ENCODE measurements at places on chromosomes 2 and 18.

DNA sequence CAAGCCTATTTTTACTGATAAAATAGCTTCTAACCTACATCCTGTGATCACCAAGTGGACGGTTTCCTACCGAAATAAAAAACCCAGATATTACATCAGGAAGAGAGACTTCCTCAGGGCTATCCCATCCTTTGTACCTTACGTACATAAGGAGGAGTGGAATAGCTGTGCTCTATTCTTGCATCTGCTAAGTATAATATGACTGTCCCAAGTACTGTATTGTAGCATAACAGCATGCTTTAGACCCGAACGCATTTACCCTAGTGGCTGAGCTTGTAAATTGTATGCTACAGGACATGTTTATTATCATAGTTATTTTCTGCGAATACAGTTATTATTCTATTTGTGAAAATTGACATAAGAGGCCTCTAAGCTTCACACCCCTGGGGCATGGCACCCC lies 302.4 kb downstream of the CLIP4 start:
- no peak for DNase-seq

DNA sequence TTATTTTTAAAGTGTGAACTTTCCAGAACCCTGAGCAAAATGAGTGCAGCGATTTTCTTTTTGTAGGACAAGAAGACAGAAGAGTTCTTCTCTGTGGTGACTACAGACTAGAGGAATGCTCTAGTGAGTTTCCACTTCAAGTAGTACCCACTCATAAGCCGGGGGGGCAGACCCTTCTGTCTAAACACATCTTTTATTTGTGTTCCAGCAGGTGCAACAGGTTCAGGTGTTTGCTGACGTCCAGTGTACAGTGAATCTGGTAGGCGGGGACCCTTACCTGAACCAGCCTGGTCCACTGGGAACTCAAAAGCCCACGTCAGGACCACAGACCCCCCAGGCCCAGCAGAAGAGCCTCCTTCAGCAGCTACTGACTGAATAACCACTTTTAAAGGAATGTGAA lies 25.2 kb downstream of the PTRHD1 start:
- DNase-seq, result no peak

DNA sequence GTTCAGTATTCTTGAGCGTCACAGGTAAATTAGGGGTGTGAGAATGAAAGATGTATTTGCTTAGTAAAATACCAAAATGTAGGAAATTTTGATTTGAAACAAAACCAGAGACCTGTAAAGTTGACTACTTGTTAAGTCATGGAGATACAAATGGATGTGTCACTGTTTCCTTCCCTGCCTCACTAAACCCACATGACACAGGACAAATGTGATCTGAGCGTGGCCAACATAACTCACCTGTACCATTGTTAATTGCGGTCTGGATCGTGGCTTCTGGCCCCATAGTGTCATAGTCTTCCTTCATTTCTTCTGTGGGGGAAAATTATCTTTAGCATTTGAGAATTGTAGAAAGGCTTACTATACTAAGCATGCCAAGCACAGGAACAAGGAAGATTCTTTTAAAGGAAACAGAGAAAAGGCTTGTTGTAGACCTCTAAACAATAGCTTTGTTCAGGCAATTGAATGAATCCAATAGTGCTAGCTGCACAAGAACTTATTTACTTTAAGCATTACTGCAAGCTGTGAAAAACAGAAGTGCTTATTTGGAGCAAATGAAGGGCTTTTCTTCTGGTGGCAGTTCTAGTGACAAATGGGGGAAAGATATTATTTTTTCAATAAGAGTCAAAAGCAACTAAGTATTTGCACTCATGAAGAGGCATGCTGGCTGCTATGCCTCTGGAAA lies 95.2 kb downstream of the ZEB2 start:
- no peak for DNase-seq

GRCh38 chr2:20519309-20519708 lies 72.4 kb downstream of the RHOB start:
- no peak for DNase-seq

GRCh38 chr18:54134053-54134452 lies 90.4 kb downstream of the MBD2 start:
- no peak for DNase-seq

DNA sequence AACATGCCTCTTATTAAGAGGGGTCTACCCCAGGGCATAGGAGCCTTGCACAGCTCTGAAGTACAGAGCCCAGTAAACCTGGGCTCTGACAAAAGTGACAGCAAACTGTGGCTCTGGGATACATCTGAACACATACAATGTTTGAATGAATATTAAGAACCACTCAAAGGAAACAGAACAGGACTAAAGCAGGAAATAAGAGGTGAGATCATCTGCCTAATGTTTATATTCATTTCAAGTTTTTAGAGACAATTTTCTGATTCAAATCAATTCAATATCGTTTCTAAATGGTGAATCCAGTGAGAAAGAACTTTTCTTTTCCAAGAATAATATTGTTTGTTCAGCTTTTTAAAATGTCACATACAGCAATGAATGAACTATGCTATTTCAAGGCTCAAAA lies 136.7 kb upstream of the CAVIN2 start:
- DNase-seq, result no peak

DNA sequence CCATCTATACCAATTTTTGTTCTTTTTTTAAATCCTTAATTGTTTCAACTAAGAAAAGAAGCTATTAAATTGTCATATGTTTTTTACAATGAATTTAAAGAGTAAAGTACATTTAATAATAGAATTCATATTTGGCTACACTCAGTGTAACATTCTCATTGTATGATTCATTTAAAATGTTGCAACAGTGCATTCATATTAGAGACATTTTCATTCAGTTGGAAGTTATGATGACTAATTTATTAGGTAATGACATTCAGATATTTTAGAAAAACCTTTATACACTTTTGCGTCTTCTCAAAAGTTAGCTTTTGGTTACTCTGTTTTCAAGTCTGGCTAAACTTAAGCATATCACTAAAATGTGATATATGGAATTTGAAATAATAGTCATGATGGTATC lies 887.5 kb upstream of the NRXN1 start:
- DNase-seq, result no peak

DNA sequence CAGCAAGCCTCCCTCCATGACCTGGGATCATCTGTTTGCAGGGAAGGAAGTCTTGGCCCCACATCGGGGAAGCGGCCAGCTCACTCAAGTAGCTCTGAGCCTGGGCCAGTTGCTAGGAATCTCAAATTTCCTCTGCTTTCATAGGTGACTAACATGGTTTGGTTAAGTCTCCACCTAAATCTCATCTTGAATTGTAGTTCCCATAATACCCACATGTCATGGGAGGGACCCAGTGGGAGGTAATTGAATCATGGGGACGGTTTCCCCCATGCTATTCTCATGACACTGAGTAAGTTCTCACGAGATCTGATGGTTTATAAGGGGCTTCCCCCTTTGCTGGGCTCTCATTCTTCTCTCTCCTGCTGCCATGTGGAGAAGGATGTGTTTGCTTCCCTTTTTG lies 75.2 kb downstream of the LBH start:
- DNase-seq, result no peak

GRCh38 chr2:20652673-20653575 lies 2.0 kb upstream of the HS1BP3 start:
- no peak for DNase-seq

DNA sequence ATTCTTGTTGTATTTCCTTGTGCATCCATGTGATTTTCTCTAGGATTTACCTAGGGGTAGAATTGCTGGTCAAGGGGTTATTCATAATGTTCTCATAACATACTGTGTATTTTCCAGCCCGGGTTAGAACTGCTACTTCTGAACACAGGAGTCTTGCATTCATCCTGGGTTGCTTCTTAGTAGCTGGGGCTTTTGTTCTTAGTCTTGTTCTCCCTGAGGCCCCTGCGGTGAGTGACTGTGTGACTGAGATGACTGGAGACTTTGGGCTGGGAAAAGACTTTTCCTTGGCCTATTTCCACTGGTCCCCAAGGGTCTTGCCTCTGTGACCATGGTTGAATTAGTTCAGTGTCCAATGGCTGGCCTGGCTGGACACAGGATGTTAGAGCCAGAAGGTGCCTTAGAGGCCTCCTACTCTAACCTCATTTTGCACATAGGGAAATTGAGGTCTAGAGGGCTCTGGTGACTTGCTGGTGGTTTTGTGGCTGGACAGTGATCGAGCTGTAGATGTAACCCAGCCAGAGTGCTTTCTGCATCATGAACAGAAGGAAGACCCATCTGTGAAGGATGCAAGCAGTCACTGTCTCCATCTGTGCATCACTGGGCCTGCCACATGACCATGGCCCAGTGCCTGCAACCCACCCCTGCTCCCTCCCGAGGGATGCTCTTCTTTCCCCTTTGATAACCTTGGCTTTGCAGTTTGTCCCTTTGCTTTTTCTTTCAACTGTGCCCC lies 233.3 kb downstream of the FHOD3 start:
- DNase-seq, result no peak

DNA sequence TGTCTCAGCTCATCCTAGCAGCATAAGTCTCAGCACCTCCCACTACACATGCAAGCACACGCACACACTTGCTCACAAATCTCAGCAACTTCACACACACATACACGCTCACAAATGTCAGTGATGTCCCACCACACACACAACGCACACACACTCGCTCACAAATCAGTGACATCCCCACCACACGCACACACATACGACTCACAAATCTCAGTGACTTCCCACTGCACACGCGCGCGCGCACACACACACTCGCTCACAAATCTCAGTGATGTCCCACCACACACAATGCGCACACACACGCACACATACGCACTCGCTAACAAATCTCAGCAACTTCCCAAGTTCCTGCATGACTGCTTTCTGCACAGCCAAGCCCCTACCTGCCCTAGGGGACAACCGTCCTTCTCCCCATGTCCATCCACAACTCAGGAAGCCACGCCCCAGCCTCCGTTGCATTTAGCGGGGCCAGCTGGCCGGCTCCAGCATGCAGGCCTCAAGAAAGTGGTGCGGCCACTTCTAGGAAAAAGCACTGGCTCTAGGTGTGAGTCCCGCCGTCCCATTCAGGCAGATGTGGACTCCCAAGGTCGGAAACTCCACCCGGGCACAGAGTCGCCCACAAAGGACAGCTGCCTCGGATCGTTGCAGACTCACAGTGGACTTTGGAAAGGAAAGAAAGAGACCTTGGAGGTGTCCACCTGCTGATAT lies 180.1 kb upstream of the SALL3 start:
- DNase-seq, result no peak

DNA sequence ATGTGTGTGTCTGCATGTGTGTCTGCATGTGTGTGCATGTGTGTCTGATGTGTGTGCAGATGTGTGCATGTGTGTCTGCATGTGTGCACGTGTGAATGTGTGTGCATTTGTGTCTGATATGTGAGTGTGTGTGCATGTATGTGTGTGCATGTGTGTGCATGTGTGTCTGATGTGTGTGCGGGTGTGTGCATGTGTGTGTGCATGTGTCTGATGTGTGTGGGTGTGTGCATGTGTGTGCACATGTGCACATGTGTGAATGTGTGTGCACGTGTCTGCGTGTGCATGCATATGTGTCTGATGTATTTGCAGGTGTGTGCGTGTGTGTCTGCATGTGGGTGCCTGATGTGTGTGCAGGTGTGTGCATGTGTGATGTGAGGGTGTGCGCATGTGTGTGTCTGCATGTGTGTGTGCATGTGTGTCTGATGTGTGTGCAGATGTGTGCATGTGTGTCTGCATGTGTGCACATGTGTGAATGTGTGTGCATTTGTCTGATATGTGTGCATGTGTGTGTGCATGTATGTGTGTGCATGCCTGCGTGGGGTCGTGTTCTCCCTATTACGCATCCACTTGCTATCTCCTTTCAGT lies 470.1 kb upstream of the HS6ST1 start:
- no peak for DNase-seq

- no peak for DNase-seq
Observed at GRCh38 chr2:24038786-24039499, 8.2 kb downstream of the WDCP start.

GRCh38 chr18:72742002-72742401 lies 125.8 kb downstream of the NETO1 start:
- DNase-seq, result no peak

DNA sequence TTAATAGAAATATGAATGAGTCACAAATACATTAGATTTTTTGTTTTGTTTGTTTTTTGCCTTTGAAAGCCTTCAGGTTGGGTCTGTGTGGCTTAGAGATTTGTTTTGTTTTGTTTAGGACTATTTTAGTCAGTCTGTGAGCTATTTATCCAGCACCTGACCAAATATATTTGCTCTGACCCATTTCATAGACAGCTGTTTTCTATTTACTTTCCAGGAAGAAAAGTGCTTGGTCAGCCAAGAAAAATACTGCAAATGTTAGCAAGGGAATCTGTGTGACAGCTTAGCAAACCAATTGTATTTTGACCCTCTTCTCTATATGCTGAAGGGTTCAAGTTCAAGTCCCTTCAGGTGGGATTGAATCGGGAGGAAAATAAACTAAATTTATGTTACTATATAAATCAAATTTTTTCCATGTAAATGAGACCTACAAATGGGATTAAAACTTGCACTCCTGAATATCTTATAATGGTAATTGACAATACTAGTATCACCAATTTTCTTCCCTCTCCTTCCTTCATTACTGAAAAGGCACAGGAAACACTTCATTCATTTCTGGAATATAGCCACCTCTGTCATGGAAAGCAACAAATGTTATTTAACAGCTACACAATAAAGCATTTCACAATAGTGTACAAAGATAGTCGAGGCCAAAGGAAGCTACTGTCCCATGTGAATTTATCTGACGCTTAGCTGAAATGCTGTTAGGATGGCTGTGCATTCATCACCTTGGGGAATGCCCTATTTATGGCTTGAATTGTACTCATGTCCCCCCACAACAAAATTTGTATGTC lies 23.1 kb upstream of the KLF7 start:
- DNase-seq, result no peak

GRCh38 chr2:234075518-234075915 lies 25.0 kb downstream of the SPP2 start:
- no peak for DNase-seq

DNA sequence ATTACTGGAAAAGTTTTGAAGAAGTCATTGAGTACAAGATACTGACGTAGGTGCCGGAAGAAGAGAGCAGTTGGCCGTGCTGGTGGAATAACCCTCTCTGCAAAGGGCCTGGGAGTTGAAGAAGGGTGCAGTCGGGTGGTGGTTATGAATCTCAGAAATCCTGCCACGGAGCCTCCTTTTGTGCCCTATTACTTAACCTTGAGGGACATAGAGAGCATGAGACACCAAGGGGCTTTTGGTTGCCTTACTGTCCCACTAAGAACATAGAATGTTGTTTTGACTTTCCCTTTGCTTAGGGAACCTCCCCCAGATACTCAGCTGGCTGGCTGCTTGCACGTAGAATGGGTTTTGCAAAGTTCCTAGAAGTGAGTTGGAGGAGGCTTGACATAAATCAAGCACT lies 1.3 kb upstream of the CD28 start:
- no peak for DNase-seq

GRCh38 chr18:38790303-38790702 lies 1224.7 kb upstream of the CELF4 start:
- no peak for DNase-seq

DNA sequence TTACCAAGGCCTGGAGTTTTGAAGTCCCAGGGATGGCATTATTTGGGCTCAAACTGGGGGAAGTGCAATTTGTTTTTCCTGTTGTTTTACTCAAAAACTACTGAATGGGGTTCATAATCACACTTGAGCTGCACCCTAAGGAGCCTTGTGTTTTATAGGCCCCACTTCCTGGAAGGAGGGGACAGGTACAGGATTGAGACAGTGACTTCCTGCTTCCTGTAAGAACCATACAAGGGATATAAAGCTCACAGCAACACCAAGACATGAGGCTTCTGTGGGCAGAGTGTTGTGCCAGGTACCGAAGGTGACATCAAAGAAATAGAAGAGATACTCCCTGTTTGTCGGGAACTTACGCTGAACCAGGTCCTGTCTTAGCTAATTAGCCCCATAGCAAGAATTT lies 70.4 kb upstream of the SKOR2 start:
- no peak for DNase-seq
